EH (cell line): ENCODE measurements at places on chromosomes 12 and 14.

DNA sequence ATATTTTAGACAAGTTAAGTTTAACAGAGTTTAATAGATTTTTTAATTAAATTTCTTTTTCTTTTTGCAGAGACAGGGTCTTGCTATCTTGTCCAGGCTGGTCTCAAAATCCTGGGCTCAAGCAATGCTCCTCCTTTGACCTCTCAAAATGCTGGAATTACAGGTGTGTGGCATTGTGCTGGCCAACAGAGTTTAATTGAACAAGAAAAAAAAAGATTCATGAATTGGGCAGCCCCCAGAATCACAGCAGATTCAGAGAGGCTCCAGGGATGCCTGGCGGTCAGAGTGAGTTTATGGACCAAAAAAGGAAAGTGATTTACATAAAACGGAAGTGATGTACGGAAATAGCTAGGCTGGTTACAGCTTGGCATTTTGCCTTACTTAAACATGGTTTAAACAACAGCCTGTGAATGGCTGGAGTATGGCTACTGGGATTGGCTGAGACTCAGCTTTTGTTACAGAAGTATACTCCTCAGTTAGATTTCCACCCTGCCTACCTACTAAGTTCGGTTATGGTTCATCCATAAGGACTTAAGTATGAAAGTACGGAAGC lies 14.5 kb upstream of the TESPA1 start:
- DNase-seq = peak; percentile 7

GRCh38 chr14:71078500-71078899 lies 171.2 kb downstream of the PCNX1 start:
- no peak for DNase-seq

GRCh38 chr12:96994900-96995299 lies 87.8 kb downstream of the NEDD1 start:
- DNase-seq = no peak

- no peak for DNase-seq
Measured at GRCh38 chr14:24920265-24921075, 129.5 kb downstream of the STXBP6 start.

DNA sequence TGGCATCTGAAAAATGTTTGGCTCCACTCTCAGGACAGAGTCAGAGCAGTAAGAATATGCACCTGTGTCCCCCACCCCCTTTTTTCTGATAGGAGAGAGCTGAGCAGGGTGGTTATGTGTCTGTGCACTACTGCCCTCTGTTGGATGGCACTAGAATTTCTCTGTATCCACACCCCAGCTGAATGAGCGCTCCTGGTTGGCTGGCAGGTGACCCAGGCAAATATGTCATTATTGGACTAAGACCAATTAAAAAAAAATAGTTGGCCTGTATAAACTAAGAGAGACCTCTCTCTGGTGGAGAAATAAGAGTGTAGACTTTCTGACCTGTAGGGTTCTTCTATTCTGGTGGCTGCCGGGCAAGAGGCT lies 107.0 kb downstream of the PTCSC3 start:
- DNase-seq = peak; percentile 45

DNA sequence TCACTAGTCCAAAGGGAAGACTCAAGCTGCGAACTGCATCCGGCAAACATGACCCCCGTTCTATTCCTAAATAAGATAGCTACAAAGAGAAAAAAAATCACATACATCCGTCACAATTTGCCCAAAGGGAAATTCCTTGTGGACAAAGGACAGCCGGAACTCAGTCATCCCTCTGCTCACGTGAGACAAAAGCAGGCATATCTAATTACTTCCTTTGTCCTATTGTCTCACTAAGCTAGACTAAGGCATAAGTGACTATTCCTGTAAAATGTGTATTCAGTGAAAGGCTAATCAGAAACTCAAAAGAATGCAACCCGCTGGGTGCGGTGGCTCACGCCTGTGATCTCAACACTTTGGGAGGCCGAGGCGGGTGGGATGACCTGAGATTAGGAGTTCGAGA lies 27.2 kb upstream of the NINJ2 start:
- no peak for DNase-seq

GRCh38 chr12:20369305-20370013 lies 1.1 kb downstream of the PDE3A start:
- DNase-seq = peak; percentile 86

DNA sequence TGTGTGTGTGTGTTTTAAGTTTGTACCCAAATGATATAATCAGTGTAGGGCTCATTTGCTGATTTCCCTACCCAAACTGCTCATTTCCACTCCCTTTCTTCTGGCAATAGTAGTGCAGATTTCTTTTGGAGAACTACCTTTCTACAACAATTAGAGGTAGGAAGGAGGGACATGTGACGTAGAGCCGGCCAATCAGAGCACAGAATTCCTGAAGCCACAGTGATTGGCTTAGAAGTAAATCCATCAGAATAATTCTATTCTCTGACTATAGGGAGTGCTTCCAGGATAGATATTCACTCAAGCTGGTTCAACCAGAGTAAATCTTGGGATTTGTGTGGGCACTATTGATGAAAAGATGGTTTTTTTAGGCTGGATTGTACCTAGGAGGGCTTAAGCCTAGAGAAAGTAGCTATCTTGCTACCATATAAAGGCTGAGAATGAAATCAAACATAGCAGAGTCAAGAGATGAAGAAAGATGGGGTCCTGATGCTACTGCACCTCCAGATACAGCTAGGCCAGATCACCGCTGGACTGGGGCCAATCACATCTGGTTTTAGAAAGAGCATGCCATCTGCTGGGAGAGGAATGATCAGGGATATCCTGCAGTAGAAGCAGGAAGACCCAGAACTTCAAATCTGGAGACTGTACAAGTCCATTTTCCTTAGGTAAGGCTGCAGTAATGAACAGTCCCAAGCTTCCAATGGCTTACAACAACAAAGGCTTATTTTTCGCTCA lies 54.1 kb upstream of the NUAK1 start:
- DNase-seq = peak; percentile 36

- DNase-seq = no peak
Measured at GRCh38 chr12:32146074-32146873, 39.6 kb downstream of the BICD1 start.

DNA sequence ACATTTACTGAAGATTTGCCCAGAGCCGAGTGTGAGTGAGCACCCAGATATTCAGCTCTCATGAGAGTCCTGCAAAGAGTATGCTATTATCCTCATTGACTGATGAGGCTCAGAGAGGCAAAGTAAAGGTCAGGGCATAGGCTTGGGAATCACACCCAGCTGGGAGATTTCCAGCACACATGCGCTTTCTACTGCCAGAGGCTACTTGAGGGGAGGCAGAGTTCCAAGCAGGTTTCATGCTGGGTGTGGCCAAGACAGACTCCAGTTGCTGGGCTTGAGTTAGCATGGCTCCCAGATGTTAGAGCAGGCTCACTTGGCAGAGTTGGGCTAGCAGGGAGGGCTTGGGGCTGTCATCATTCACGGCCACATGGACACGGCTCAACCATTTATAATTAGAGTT lies 14.4 kb upstream of the FAM181A start:
- no peak for DNase-seq

DNA sequence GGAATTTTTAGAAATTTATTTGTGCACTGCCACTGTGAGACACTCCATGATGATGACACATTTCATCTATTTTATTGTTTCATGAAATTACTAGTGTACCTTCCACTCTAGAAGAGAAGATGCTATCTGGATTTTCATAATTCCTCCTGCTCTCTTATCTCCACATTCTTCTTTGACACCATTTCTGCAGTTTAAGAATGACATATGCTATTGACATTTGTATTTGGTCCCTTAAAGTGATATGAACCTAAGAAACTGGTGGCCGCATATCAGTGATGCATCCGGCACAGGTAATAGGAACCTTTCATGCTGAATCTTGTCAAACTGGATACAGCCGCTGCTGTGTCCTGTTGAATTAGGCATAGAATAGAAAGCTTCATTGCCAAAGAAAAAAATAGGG lies 696.3 kb downstream of the TMEM121 start:
- no peak for DNase-seq

- DNase-seq = peak; percentile 7
Measured at GRCh38 chr14:87888136-87888999, 104.6 kb downstream of the GALC start.
